Activated CD4-positive, alpha-beta T cell treated with anti-CD3 and anti-CD28 coated beads for 4 hours (primary cell): ENCODE measurements at places on chromosomes 5 and 9.

GRCh38 chr9:137676998-137677397 lies 58.2 kb downstream of the EHMT1 start:
- no peak for DNase-seq

GRCh38 chr9:3863111-3863528 lies 337.3 kb upstream of the RFX3 start:
- DNase-seq: no peak

GRCh38 chr9:2727966-2728613 lies 10.8 kb downstream of the KCNV2 start:
- no peak for DNase-seq

GRCh38 chr5:86526811-86527348 lies 90.9 kb upstream of the COX7C start:
- no peak for DNase-seq

- DNase-seq: no peak
Observed at GRCh38 chr9:106755736-106756135, 107.2 kb upstream of the ZNF462 start.

GRCh38 chr9:104675611-104676010 lies 18.7 kb upstream of the OR13D1 start:
- DNase-seq: no peak

DNA sequence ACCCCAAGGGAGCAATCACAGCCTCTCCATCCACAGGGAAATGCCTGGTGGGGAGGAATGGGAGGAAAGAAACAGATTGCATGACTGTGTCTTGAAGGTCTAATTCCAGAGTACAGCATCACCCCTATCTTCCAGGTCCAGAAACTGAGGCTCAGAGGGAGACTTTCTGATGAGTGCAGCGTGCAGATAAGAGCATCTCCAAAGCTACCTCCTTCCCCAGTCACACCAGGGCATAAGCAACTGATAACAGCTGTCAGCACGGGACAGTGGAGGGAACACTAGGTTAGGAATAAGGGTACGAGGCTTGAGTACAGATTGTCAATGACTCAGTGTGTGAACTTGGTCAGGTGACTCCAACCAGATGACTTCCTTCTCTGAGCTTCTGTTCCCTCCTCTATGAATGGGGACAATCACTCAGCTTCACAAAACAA lies 126.9 kb downstream of the KCNIP1 start:
- no peak for DNase-seq

- DNase-seq: no peak
Observed at GRCh38 chr9:130347931-130348330, 82.4 kb downstream of the HMCN2 start.

DNA sequence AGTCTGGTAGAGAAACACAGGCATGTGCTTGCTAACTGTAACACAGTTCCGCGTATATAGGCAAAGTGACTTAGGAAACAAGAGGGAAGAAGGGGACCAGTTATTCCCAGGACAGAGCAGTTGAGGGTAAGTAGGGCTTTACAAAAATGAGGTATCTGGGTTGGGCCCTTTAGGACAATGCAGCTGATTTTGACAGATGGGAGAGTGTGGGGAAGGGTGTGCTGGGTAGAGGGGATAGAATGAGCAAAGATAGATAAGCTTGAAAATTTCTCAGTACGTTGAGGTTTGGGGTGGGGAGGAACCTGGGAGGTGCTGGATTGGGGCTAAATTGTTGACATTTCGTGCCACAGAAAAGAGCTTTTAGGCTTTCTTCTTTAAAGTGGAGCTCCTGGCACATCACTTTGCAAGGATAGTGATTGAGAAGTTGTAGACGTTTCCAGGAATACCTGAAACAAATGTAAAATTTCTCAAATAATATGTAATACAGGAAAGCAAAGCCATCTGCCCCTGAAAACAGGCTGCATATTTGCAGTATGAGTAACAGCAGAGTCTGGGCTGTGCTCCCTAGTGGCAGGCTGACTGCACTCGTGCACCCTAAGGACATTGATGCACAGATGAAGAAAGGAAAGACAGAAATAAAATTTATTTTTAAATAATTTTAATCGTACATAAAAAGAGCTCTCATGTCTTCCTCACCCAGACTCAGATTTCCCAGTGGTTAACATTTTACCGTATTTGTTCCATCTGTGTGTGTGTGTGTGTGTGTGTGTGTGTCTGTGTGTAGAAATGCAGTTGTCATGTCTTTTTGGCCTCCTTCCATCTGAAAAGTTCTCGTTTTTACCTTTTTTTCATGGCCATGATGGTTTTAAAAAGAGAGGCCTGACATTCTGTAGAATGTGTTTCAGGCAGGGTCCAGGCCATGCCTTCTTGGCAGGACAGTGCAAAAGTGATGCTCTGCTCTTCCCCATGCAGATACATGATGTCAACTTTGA lies 144.9 kb upstream of the DMRT1 start:
- DNase-seq: no peak

DNA sequence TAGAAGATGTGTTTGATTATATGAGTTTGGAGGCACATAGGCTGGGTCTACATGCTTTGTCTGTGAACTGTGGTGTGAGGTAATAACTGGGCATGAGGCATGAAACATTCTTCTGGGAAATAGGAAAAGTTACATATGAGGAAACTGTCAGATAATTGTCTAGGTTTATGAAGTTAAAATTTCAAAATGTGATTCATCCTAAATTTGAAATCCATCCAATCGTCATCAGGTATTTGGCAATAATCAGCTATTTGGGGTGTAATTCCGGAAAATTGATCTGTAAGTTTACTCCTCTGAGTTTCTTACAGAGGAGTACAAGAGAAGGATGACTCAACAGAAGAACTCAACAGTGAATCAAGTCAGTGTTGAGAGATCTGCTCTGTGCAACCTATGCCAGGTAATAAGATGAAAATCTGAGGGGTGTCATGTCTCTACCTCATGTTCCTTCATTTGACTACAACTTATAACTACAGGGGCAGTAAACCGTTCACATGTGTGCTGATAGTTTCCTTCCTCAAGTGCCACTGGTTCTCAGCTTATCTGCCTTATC lies 1171.6 kb upstream of the CDH18 start:
- no peak for DNase-seq

- no peak for DNase-seq
Observed at GRCh38 chr5:96838201-96839070, 30.7 kb upstream of the ERAP1 start.

- no peak for DNase-seq
Observed at GRCh38 chr5:167947306-167947705, 344.1 kb upstream of the WWC1 start.
